Frontal cortex (tissue), 4 donors: ENCODE measurements at places on chromosomes 1 and 21. TPM values are rescaled to one million over a fixed set of nuclear protein-coding genes. Genes with fewer than 3 reads are reported as not detected.

ERO1B gene
- 12.6 TPM for total RNA-seq

REN gene
- not detected for total RNA-seq

DNA sequence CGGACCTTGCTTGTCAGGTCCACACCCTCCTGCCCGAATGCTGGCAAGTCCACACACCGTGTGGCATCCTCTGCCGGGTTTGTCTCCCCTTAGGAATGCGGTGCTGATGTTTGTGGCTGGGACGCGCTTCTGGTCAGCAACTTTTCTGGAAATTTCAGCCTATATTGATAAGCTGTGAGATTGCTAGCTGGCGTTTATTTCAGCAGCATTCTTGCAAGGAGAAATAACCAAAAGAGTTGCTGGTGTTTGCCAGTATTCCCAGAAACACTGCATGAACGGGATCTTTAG lies 601 bp downstream of the CEPT1 start:
- no peak for DNase-seq

GRCh38 chr21:22174746-22175145 lies 1176.5 kb downstream of the NCAM2 start:
- no peak for DNase-seq

DNA sequence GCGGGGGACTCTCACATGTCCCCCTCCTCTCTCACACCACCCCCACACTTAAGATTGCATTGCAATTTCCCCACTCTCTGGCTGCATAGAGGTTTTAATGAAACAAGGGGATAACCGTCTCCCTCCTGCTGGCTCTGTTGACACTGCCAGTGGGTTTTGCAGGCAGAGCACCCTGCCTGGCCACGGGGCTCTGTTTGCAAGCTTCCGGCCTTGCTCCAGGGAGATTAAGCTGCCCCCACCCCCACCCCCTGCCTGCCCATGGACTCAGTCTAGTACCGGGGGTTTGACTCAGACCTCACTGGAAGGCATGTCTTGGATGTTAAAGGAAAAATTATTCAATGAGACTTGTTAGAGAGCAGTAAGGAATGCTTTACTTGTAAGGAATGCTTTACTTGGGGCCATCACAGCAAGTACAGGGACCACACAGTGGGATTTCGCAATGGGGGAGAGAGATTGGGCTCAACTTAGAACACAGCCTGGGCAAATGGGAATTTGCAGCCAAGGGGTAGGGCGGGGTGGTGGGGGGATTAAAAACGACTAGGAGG lies 101.0 kb downstream of the AJAP1 start:
- no peak for DNase-seq

ACOT11 gene
- total RNA-seq, result 1.2 TPM

DNA sequence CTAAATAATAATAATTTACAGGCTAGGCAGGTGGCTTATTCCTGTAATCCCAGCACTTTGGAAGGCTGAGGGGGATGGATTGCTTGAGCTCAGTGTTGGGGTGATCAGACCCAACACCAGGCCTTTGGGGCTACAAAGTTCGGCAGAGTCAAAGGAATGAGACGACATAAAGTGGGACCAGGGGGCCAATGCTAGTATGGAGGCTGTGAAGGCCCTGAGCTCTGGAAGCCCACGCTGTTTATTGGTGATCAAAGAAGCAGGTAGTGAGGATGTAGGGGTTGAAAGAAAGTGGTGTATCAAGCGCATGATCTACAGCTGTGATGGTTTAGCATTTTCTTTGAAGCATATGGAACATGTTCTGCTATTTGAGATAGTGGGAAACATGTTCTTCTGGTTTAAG lies 5.6 kb downstream of the BTBD8 start:
- DNase-seq, result no peak

MX2 gene
- 0.41 TPM for total RNA-seq

GRCh38 chr1:156700736-156701531 lies 4.4 kb downstream of the CRABP2 start:
- no peak for DNase-seq

GRCh38 chr1:11412141-11412540 lies 66.8 kb upstream of the DISP3 start:
- DNase-seq, result no peak

DNA sequence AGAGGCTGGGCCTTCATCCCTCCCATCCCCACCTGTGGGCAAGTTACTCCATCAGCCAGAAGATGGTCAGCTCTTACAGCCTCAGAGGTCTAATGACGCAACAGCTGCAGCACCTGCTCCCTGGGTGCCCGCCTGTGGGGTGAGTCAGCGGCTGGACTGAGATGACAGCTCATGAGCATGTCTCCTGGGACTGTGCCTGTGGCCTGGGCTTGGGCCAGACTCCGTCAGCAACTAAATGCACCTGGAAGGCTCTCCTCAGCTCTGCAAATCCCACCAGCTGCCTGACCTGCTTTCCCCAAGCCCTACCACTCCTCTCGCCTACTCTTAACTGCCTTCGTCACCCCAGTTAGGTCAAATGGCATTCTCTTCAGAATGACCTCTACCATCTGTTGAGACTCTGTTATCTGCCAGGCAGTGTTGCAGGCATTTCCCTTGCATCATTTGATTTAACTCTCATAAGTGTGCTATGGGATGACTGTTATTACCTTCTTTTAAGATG lies 47.7 kb downstream of the ETS2 start:
- DNase-seq, result no peak

- DNase-seq, result no peak
Measured at GRCh38 chr1:220925707-220926106, 46.5 kb downstream of the HLX start.

UBIAD1 gene
- 12.6 TPM for total RNA-seq

BRDT gene
- not detected for total RNA-seq

- DNase-seq, result no peak
Measured at GRCh38 chr21:41621513-41621912, 113.6 kb upstream of the TMPRSS2 start.

PAX7 gene
- under 0.01 TPM for total RNA-seq

- DNase-seq, result no peak
Measured at GRCh38 chr1:2468540-2468939, 7.5 kb upstream of the PLCH2 start.

KRTAP6-2 gene
- total RNA-seq, result not detected

DNA sequence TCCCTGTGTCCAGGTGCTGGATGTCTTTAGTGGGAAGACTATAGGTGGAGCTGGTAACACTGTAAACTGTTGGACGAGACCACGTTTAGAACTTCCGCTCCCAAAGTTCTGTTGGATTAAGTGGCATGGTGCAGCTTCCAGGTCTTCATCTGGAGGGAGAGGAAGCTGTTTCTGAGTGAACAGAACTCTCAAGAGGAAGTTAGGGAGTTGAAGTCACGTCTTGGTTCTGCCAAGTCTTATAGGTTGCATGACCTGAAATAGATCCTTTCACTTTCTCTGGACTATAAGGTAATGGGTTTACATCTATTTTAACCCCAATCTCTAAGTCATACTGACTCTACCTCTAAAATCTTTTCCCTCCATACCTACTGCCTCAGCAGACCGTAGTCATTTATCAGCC lies 97.4 kb upstream of the TNR start:
- DNase-seq, result no peak

DNA sequence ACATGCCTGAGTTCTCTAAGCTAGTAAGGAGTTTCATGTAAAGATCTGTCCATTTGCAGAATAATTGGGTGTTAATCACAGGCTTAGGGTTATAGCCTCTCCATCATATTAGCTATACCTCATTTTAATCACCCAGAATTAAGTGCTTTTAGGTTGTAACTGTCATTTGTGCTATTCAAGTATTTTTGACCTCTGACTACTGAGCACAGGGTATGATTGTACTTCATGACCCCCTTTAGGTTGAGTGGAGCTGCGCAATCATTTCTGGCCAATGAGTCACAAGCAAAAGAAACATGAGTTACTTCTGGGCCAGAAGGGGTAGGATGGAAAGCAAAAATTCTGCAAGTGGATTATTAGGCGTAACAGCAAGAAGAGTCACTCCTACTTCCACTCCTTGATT lies 8.4 kb upstream of the SNX7 start:
- DNase-seq, result no peak

GRCh38 chr21:36769051-36769839 lies 70.3 kb downstream of the SIM2 start:
- DNase-seq, result no peak

DNA sequence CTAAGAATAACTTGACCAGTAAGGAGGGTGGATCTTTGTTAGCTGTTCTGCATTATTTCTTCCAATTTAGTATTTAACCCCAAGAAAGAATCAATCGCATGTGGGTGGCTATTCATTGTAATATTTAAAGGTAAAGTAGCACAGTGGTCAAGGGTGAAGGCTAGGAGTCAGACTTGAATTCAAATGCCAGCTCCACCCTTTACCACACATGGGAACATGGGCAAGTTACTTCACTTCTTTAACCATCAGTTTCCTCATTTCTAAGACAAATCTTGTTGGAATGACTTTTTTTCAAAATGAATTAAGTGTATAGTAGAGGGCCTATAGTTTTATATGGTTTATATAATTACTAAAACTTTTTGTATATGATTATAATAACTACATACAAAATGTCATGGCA lies 71.3 kb upstream of the S1PR1 start:
- no peak for DNase-seq

DNA sequence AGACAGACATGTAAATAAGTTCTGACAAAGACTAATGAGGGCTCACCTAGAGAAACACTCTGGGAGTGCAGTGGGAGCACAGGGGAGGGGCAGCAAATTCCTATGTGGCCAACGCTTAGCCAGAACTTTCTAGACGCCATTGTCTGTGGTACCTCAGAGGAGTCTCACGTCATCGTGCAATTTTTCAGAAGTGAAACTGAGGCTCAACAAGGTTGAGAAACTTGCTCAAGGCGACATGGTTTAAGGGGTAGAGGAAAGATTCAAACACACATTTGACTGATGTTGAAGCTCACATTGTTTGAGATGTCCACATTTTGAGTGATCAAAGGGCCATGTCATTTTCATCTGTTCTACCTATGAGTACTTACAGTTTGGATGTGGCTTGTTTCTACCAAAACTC lies 152.6 kb upstream of the LMO4 start:
- DNase-seq, result no peak

DNA sequence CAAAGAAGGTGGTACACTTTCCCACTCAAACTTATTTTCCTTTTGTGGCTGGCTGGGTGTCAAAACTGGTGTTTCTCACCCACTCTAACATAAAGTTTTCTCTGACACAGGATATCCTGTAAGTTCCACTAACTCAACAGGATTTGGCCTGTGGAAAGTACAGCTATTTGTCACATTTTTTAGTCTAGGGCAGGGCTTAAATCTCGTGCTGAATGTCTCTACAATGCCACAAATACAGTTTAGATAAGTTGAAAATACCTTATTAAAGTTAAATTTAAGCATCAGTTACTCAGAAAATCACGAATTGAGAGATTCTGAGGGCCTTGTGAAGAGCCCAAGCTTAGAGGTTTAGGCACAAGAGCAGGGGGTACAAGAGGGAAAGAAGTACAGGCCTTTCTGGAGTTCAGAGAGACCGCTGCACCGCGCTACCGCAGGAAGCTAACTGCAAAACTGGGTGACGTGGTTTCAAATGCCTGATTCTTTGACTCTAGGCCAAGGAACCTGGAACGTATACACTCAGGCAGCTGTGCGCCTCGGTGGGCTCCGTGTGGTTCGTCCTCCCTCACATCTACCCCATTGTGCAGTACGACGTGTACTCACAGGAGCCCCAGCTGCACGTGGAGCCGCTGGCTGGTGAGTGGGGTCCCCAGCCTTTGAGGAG lies 23.4 kb upstream of the PWP2 start:
- no peak for DNase-seq

GRCh38 chr1:45545019-45545493 lies 5.6 kb upstream of the AKR1A1 start:
- no peak for DNase-seq

DNA sequence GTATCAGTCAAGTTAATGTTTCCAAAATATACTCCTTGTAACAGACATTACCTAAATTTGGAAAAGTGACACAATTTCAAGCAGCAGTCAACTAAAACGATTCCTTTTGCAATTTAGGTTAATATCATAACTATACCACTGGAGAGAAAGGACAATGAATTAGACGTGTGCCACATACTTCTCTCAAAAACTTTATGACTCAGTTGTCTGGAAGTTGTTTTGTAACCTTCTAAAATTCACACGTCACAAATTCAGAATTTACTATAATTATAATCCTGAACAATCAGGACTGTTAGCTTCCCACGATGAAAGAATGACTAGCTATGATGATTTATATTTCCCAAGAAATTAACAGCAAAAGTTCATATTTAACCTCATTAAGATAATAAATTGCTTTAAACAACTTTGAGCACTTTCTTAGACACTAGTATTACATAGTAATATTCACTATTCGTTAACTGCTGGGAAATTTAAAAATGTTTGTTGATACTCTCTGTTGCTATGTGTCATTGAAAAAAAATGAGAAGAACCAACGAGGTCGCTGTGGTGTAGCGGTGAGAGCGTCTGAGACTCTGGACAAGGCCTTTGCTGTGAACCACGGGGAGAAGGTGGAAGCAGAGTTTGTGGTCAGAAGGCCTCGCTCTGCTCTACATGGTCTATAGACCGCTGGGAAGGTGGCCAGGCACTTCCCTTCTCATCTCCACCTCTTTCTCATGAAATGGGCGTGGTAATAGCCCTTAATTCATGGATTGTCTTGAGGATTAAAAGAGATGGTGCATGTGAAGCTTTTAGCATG lies 27.9 kb upstream of the BATF3 start:
- DNase-seq, result no peak

- DNase-seq, result no peak
Measured at GRCh38 chr1:91844862-91845528, 41.0 kb downstream of the TGFBR3 start.

GRCh38 chr1:54247863-54248515 lies 48.0 kb downstream of the MRPL37 start:
- DNase-seq, result no peak

CFH gene
- 30.6 TPM for total RNA-seq

DNA sequence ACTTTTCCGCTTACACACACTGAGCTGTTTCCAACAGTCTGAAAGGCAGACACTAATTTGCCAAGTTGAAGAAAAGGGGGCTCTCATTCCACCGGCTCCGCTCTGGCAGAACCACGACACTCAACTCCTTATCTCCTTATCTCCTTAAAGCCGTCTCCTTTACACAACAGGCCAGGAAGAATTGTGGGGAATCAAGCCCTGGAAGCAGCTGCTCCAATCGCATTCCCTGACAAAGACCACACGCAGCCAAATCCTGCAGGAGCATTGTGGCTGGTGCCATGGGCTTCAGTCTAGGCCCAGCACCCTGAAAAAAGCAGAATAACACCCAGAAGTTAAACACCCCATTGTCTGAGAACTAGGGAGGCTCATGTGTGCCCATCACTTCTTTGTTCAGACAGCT lies 24.1 kb downstream of the SUSD4 start:
- DNase-seq, result no peak

DNA sequence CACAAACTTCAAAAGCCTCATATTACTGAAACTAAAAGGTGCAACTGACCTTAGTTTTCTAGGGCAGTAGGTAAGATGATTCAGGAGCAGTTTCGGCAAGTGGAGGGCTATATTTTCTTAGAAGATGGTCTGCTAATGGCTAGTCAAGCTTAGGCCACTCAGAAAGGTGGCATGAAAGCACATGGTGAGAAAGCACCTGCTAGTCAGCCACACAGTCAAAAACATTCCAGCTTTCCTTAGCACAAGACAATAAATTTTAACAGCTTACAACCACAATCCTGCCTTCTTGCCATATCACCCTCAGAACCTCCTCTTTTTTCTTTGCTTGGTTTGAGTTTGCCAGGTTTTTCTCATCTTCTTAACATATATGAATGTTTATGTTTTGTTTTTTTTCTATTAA lies 81.1 kb upstream of the SLFNL1 start:
- DNase-seq, result no peak
